Endothelial cell (in vitro differentiated cells): ENCODE measurements at places on chromosomes 16 and 17.
A peak's percentile ranks its signal among the peaks of the same experiment; 100 is the strongest.

DNA sequence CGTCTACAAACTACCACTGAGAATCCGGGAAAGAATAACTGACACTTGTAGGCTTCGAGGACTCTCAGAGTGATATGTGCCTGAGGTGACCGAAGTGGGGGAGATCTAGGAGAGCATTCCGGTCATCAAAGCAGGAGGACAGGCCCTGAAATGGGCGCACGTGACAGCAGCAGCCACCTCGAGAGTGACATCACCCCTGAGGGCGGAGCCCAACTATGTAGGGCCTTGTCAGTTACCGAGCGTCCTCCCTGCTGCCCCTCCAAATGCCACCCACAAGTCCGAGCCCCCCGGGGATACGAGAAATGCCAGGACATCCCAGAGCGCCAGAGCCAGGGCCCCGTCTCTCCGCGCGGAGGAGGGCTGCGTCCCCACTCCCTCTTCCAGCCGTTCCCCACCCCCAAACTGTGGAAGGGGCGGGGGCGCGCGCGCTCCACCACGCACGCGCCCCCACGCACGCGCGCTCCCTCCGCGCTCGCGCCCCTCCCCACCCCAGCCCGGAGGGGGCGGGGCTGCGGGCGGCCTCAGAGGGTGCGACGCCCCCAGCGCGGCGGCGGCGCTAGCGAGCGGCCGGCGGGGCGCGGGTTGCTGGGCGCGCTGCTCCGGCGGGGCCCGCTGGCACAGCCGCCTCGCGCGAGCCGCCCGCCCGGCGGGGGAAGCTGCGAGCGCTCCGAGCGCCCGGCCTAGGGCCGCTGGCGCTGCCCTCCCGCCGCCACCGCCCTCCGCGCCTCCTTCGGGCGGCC is at the start of gene TANC2:
TANC2 (plus strand) TSS at position 550 of the 740 bp plus-strand sequence. CDS start 43,325 bp downstream, outside the sequence.
- DNase-seq, result peak; percentile 76

GRCh38 chr16:87554754-87555427 is 47.4 kb upstream of the JPH3 start:
- DNase-seq, result no peak

DNA sequence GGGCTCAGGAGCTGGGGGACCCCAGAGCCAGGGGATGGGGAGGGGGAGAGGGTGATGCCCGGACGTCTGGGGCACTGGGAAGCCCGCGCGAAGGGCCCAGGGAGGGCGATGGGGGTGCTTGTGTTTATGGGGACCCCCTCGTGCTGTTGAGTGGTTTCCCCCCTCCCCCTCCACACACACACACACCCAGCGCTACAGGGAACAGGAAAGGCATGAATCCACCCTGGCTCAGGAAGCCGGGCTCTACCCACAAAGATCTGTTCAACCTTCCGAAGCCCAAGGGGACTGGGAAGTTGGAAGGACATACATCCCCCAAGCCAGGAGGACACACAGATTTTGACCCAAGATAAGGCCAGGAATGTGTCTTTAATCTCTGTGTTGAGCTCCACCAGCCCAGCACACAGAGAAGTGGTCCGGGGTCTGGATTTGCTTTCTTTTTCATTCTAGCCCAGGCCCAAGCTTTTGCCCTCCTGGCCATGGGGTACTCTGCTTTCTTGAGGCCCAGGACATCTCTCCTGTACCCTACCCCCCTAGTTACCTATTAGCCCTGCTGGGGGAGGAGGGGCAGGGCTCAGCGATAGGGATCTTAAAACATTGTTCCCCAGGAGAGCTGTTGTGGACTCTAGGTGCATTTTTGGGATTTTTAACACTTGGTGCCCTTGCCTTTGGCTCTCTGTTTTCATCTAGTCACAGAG is 1.2 kb downstream of the UBALD2 start:
- DNase-seq, result no peak

DNA sequence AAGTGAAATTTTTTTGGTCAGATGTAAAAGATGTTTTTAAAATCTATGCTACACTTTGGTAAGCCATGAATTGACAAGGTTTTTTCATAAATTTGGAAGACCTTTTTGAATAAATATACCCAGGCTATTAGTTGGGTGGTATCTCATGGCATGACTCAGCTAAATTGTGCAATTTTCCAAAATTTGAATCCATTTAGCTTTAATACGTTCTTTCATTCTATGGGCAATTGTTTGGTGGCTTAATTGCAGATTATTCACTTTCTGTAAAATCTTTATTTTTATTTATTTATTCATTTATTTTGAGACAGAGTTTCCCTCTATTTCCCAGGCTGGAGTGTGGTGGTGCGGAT is 82.8 kb upstream of the TNRC6A start:
- no peak for DNase-seq

- DNase-seq, result no peak
These were observed 19.6 kb downstream of the MBTD1 start for GRCh38 chr17:51240275-51240674.

DNA sequence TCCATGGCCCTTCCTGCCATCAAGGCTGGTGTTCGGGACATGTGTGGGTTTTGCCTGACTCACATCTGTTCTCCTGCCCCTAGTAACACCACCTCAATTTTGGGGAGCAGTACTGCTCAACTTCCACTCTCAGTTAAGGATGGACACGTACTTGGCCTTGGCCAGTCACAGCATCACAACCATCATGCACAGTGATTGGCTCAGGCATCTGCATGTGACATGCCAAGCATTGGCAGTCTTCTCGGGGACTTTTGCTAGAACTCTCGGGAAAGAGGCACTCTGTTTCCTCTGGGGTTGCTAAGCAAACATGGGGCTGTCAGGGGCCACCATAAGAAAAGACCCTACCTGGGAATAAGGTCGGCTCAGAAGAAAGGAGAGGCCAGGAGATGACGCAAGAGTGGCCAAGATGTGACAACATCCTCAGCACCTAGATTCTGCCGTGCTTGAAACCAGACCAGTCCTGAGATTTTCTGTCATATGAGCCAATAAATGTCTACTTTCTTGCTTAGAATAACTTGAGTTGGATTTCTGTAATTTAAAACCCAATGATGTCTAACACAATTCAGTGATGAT is 11.9 kb upstream of the KDM8 start:
- no peak for DNase-seq

DNA sequence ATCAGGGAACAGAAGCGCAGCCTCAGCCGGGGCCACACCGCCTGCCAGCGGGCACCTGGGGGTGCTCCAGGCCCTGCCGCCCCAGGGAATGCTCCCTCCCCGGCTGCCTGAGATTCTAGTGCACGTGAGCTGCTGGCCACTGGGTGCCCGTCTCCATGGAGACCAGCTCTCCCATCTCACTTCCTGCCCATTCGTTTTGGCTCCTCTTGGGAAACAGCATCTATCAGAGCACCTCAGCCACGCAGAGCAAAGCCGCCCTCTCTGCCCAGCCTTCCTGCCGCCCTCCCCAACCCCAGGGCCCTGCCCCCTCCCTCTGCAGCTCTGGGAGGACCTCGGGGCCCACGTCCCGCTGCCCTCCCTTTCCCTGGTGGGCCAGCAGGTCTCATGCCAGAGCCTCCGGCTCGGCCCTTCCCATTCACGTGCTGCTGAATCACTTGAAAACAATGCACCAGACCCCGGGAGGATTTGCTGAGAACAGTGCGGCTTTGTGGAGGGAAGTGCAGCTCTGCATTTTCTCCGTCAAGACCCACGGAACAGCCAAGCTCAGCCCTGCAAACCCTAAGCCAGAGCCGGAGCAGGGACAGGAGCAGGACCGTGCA is 19.4 kb downstream of the CEP295NL start:
- DNase-seq, result peak; percentile 63

DNA sequence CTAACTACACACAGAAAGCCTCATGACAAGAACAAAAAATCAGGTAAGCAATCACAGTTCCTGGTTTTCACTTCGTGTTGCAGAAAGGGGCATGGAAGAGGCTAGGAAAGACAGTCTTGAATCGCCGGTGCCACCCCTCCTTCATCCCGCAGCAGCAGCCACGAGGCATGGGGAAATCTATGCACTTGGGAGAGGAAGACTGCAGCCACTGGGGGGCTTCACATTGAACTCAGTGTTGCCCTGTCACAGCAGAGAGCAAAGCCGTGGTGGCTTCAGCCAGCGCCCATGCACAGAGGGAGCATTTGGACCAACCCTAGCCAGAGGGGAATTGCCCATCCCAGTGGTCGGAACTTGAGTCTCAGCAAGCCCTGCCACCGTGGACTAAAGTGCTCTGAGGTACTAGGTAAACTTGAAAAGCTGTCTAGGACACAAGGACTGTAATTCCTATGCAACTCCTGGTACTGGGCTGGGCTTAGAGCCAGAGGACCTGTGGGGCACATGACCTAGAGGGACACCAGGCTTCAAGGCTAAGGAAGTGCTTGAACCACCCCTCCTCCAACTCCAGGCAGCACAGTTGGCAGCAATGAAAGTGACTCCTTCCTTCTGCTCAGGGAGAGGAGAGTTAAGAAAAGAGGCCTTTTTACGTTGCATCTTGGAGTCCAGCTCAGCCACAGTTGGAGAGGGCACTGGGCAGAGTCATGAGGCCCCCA is 35.2 kb upstream of the ATP2C2 start:
- DNase-seq, result no peak

- no peak for DNase-seq
These were observed 17.0 kb downstream of the PAFAH1B1 start for GRCh38 chr17:2610195-2611175.

GRCh38 chr16:10827691-10828341 is 9.2 kb upstream of the TVP23A start:
- DNase-seq, result no peak

- peak; percentile 40 for DNase-seq
These were observed 51.6 kb downstream of the PMP22 start for GRCh38 chr17:15213381-15214087.

DNA sequence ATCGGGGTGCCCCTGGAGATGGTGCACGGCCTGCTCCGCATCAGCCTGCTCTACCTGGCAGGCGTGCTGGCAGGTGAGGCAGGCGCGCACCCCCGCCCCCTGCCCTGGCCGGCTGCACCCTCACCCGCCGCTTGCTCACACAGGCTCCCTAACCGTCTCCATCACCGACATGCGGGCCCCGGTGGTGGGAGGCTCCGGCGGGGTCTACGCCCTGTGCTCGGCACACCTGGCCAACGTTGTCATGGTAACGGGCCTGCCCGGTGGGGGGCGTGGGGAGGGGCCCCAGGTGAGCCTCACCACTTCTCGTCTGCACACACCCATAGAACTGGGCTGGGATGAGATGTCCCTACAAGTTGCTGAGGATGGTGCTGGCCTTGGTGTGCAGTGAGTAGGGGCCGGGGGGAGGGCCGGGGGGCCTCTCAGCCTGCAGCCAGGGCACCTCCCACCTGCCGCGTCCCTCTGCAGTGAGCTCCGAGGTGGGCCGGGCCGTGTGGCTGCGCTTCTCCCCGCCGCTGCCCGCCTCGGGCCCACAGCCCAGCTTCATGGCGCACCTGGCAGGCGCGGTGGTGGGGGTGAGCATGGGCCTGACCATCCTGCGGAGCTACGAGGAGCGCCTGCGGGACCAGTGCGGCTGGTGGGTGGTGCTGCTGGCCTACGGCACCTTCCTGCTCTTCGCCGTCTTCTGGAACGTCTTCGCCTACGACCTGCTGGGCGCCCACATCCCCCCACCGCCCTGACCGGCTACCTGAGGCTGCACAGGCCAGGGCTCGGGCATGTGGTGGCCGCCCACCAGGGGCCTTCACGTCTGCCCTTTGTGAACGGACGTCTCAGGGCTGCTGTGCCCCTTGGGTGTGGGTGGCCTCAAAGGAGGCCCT is 2.1 kb downstream of the RHBDL1 start:
- no peak for DNase-seq

- peak; percentile 55 for DNase-seq
These were observed 24.2 kb downstream of the SGSH start for GRCh38 chr17:80195671-80196529.

- DNase-seq, result no peak
These were observed 85.6 kb upstream of the CCL2 start for GRCh38 chr17:34169496-34169895.

DNA sequence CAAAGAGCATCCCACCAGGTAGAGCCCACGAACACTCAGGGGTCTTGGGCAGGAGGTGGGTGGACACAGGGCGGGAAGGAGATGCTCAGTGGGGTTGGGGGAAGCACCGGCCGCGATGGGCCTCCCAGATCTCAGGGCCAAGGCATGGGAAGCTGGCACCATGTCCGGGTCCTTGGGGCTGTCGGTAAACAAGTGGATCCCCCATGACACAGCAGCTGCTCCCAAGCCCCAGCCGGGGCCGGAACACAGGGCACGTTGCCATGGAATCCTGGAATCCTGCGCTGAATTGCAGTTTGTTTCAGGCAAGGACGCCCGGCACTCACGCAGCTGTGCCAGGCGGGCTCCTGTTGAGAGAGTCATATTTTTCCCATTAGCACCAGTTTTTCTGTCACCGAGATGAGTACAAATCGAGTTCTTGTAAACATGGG is 23.0 kb upstream of the CHMP6 start:
- DNase-seq, result no peak

- DNase-seq, result no peak
These were observed 278.8 kb upstream of the C16orf82 start for GRCh38 chr16:26787924-26788323.

GRCh38 chr17:50349243-50349600 is 3.3 kb downstream of the XYLT2 start:
- DNase-seq, result no peak

DNA sequence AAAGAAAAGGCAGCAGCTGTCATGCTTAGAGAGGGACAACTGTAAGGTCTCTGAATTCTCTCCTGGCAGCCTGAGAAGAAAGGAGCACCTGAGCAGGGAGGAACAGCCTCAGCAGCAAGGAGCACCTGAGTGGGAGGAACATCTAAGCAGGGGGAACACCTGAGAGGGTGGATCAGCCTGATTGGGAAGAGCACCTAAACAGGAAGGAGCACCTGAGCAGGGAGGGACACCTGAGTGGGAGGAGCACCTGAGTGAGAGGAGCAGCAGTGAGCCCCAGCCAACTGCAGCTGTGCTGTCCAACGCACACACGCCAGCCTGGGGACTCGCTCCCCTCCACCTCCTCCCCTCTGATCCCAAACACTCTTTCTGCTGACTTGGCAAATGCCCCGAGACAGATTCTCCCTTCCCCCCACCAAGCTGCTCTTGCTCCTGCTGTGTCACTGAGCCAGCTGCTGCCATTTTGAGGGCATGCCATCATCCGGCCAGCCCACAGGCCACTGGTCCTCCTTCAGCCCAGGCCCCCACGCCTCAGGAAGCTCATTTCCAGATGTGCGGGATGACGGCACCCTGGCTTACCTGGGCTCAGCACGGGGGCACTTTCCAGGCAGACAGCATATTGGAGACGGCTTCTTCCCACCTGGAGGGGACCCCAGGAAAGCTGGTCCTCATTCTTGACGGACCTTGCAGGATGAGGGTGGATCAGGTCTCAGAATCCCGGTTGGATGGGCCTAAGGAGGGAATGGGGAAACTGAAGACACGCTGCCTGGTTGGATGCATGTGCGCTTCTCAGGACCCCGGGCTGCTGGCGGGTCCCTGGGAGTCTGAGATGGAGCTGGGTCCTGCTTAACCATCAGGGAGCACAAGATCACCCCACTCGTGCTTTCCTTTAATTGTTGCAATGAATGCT is 57.7 kb upstream of the RBFOX3 start:
- no peak for DNase-seq

- no peak for DNase-seq
These were observed 2.7 kb downstream of the MYH13 start for GRCh38 chr17:10370016-10370608.

GRCh38 chr17:2025220-2025621 is at the start of gene RTN4RL1:
RTN4RL1 (minus strand) TSS chr17:2025334; CDS start chr17:2024865, 469 bp downstream.
- no peak for DNase-seq

- DNase-seq, result no peak
These were observed 7.3 kb upstream of the GFOD2 start for GRCh38 chr16:67726106-67727034.
